ENCODE measurements at places on chromosomes 6 and 20.

DNA sequence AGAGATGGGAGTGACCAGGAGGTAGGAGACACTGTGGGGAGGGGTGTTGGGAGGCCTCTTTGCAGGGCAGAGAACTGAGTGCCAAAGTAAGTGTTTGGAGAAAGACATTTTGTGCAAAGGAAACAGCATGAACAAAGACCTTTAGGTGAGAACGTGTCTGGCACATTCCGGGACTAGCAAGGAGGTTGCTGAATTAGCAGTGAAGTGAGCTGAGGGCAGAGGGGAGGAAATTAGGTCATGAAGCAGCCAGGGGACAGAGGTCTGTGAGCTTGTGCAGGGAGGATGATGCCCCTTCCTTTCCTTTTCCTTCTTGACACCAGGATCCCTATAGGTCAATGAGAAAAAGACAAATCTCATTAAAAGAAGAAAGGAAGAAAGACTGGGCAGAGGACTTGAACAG, 21.4 kb upstream of the AHCY start:
- no peak for DNase-seq

GRCh38 chr20:5974531-5974930, 24.1 kb downstream of the MCM8 start:
- no peak for DNase-seq

DNA sequence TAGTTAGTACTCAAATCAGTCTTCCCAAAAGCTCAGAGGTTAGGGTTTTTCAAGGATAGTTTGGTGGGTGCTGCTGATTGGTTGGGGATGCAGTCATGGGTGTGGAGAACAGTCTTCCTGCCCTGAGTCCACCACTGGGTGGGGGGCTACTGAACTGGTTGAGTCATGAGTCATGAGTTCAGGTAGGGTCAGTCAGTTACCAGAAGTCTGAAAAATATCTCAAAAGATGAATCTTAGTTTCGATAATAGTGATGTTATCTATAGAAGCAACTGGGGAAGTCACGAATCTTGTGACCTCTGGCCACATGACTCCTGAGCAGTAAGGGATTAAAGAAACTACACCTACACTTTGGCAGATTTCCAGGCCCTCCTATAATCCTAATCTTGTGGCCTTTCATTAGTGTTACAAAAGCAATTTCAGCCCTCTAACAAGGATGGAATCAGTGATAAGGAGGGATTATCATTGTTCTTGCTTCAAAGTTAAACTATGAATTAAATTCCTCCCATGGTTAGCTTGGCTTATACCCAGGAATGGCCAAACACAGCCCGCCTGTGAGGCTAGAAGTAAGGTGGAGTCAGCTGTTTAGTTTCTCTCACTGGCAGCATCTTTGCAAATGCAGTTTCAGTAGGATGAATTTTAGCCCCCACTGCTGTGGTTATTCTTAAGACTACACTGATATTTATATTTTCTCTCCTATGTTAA, 33.3 kb upstream of the NKAIN2 start:
- no peak for DNase-seq

DNA sequence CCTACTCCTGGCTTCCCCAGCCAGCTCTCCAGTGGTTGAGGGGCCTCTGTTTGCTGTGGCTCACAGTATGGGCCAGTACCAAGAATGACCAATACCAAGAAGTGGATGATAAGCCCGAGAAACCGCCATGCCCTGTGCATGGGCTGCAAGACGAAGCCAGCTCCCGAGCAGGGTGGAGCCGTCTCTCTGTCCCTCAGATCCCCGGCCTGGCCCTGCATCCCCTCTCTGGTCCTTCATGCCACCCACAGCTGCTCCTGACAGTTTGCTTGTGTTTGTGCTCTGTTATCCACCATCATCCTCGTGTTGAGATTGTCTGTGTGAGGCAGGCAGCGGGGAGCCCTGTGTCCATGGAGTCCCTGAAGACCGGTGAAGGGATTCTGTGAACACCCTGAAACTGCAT, 36.1 kb downstream of the GABRR2 start:
- no peak for DNase-seq

GRCh38 chr6:64128301-64129024, 492.9 kb downstream of the PHF3 start:
- DNase-seq: no peak

DNA sequence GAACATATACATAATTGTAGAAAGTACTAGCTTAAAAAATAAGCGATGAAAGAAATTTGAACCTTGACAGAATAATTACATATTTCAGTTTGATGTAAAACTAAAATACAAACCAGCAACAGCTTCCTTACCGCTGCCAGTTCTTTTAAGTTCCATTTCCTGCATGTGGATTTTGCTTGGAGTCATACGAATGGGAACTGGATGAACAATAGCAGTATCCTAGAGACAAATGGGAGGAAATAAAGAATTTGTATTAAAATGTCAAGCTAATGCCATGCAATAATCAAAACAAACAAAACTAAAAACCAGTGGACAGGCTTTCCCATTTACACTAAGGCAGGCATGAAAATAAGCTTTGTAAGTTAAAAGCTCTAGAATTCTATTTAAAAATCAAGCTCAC, 67.1 kb downstream of the REPS1 start:
- no peak for DNase-seq
